Kidney glomerular epithelial cell (primary cell): ENCODE measurements at places on chromosomes 3 and 15.

- no peak for DNase-seq
These were observed 810.0 kb upstream of the NR2F2 start for GRCh38 chr15:95520511-95520910.

GRCh38 chr3:54437271-54437670 is 314.9 kb downstream of the CACNA2D3 start:
- no peak for DNase-seq

DNA sequence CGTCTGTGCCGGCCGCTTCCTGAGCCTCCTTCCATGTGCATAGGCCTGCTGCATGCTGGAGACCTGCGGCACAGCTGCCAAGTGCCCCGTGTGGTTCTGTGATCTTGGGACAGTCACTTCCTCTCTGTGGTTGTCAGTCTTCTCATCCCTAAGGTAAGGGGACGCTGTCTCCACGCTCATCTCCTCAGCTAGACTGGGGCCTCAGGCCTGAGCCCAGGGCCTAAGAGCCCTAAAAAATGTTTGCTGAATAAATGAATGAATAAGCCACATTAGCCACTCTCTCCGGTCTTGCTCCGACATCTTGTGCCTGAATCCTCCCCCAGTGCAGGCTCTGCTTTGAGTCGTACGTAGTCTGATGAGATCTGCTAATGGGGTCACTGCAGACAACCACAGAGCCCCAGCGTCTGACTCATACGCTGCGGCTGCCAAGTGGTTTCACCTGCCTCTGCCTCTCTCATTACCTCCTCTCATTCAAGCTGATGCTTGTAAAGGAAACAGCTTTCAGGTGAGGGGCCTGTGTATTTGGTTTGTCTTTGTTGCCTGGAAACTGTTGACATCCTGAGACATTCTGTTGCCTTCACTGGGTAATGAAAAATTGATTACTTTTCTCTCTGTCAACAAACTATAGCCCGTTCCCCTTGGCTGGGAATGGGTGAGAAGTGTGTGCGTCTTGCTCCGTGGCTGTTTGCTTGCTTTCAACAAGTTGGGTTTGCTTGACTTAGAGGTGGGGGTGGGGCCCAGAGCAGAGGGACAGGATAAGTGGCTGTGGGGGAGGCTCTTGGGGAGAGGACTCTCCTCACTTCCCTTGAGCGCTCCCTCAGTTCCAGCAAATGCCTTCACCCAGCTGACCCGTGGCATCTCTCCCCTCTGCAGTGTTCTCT is 15.9 kb downstream of the RPLP1 start:
- peak; percentile 90 for DNase-seq

- DNase-seq: peak; percentile 8
These were observed 731 bp downstream of the ZNF710 start for GRCh38 chr15:90001683-90002427.

DNA sequence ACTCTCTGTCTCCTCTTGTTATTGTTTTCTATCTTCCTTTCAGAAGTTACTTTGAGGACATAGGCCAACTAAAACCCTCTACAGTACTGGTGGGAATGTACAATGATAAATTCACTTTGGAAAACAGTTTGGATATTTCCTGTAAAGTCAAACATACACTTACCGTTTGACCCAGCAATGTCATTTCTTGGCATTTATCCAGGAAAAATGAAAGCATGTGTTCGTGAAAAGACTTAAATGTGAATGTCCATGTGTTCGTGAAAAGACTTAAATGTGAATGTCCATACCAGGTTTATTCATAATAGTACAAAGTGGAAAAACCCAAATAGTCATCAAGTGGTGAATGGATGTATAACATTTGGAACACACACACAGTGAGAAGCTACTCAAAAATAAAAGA is 361.5 kb upstream of the DPH6 start:
- no peak for DNase-seq
